ENCODE measurements at places on chromosomes 5 and 9.

DNA sequence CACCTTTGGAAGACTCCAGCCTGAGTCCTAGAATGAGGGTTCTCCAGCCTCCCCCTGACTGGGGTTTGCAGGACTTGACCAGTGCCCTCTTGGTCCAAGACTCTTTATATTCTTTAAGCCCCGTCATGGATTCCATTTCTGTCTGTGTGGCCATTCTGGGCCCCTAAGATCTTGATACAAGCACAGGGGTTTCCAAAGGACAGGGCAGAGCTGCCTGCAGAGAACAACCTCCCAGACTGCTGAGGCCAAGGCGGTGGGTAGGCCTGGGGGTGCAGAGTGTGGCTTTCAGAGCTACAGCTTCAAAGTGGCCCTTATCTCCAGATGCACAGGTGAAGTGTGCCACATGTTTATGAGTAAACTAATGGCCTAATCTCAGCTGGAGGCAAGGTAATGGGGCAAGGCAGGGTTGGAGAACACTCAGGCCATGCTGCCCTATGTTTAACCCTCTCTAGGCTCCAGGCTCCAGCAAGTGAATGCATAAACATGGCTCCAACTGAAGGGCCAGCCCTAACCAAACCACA is 32.1 kb downstream of the FOXI1 start:
- no peak for DNase-seq

- DNase-seq: no peak
Observed at GRCh38 chr9:4197548-4197947, 102.3 kb downstream of the GLIS3 start.

GRCh38 chr9:132516911-132517310 is 65.5 kb upstream of the BARHL1 start:
- no peak for DNase-seq

DNA sequence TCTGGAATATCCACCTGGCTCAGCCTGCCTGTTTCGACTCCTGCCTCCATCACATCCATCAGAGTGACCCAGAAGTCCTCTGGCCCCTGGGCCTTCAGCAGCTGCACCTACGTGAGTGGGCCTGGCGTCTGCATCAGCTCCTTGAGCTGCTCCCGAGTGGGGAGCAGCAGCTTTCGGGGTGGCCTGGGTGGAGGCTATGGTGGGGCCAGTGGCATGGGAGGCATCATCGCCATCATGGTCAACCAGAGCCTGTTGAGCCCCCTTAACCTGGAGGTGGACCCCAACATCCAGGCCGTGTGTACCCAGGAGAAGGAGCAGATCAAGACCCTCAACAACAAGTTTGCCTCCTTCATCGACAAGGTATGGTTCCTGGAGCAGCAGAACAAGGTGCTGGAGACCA is 83.0 kb downstream of the SEC61B start:
- DNase-seq: no peak

DNA sequence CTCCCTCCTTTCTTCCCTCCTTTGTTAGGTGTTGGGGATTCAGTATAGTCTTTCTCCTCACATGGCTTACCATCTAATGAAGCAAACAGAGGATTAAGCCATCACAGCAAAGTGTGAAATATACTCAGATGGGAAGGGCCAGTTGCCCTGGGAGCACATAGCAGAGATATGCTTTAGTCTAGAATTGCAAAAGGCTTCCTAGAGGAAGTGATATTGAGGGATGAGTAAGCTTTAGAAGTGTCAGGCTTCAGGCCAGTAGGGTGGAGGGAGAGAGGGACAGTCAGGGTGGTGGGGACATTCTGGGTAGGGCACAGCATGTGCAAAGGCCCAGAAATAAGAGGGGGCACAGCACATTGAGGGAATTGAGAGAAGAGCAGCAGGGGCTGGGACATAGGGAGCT is 46.2 kb upstream of the GLRA1 start:
- no peak for DNase-seq

GRCh38 chr9:69223605-69224004 is 49.5 kb downstream of the TJP2 start:
- no peak for DNase-seq

DNA sequence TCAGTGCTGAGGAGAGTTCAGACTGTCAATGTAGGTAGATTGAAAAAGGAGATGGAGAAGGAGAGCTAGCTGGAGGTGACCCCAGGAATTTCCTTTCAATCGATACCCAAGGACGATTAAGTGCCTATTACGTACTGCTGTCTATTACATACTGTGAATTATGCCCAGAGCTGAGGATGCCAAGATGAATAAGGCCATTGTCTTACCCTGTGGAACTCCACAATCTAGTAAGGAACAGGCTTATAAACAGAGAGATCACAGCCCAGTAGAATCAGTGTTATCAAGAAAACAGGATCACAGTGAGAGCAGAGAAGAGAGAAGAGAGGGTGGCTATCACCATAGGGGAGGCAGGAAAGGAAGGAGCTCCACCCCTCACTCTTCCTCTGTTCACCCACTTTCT is 54.1 kb upstream of the PDE8B start:
- no peak for DNase-seq

DNA sequence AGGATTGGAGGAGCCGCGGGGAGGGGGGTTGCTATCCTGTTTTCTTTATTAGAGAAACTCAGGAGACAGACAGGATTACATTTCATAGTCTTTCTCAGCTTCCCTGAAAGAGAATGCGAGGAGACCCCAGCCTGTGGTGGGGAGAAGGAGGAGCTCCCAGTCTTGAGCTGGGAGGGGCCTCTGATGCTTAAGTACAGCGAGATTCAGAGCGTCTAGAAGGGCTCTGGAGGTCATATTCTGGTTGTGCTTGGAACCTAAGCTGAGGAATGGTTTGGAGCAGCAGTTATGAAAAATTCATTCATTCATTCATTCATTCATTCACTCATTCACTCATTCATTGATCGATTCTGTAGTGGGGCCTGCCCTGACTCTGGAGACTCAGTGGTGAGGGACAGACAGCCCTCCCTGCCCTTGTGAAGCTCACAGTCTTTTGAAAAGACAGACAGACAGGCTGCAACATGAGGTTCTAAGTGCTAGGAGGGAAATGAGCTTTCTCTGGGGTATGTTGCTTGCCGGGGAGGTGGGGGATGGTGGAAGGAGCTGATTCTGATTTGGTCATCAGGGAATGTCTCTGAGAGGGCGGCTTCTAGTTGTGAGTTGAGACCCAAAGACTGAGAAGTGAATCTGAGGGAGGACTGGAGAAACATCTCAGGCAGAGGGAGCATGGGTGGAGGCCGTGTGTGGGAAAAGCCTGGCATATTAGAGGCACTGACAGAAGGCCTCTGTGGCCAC is 2.5 kb upstream of the SPRY4 start:
- no peak for DNase-seq

All from activated CD8-positive, alpha-beta memory T cell treated with anti-CD3 and anti-CD28 coated beads for 1 hour (primary cell).